Activated T-helper 1 cell treated with Interleukin-2 at 50 U/mL for 16 hours (primary cell): ENCODE measurements at places on chromosomes 16 and 17.

GRCh38 chr16:12557786-12558185 lies 245.9 kb downstream of the CPPED1 start:
- no peak for DNase-seq

DNA sequence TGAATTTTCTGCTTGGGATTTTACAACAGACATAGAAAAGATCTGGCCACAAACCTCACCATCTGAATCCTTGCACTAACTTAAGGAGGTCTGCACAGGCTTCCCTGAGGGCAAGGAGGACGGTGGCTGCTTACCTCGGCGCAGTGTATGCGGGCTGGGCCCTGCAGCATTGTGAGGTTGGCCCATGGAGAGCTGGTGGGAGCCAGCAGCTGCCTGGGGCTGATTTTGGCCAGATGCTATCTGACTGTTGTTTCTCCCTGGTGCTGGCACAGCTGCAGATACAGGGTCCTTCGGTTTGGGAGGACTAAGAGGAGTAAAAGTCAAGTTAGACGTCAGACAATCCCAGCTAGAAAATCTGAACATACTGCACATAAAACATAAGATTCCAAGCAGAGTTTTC lies 79.8 kb downstream of the ARHGAP17 start:
- DNase-seq = no peak

DNA sequence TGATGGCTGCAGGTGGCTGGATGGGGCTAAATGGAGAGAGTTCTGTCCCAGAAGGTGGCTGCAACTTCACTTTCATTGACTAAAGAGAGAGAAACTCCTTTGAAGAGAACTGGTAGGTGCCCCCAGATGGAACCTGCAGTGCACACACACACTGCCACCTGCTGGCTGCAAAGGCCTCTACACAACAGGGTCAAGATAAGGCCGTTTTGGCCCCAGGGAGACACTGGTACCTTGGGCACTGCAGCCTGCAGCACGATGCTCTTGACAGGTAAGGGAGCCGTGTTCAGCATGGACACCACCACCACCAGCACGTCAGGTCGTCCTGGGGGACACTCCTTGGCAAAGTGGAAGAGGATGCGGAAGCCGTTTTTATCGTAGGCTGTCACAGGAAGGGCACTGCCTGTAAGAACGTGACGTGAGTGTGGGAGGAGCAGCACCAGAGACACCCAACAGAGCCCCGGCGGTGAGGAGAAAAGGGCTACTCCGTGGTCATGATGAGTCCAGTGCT lies 22.7 kb downstream of the GGA3 start:
- DNase-seq = peak; percentile 27

GRCh38 chr16:63131503-63131902 lies 1095.3 kb upstream of the CDH8 start:
- no peak for DNase-seq

- DNase-seq = no peak
Observed at GRCh38 chr16:49482690-49483089, 109.1 kb downstream of the C16orf78 start.

- no peak for DNase-seq
Observed at GRCh38 chr17:44489581-44489980, 13.6 kb downstream of the GPATCH8 start.

DNA sequence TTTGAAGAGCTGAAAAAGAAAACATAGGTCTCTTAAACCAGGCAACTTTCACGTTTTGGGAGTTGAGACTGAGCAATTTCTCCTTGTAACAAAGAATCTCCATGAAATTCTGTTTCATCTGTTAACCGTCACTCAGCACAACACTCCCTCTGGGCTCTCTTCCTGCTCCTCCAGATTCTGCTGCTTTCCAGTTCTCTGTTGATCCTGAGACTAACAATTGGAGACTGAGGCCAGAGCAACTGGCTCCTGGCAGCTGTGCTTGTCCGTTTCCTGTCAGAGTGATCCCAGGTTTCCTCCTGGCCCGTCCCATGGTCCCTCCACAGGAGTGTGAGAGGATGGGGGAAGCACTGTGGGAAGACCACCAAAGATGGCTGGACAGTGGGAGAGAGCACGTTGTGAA lies 32.5 kb downstream of the IST1 start:
- DNase-seq = no peak

DNA sequence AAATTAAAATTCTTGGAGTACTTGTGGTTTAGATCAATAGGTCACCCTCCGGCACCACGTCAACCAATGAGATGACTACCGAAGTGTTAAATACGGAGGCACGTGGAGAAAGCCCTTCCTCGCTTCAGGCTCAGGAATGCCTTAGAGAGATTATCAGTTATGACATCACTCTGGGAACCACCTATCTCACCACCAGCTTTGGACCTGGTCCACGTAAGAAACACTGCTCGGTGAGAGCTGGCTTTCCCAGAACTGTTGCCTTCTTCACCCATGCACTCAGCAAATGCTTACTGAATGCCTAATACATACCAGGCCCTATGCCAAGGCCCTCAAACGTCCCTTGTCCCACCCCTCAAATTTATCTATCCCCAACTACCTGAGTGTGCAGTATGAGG lies 71.3 kb downstream of the SMG6 start:
- no peak for DNase-seq
